ENCODE measurements at places on chromosomes 16 and 17.

- no peak for DNase-seq
Measured at GRCh38 chr17:4672751-4673150, 31.2 kb downstream of the PELP1 start.

- no peak for DNase-seq
Measured at GRCh38 chr16:54425068-54425467, 138.5 kb upstream of the IRX3 start.

DNA sequence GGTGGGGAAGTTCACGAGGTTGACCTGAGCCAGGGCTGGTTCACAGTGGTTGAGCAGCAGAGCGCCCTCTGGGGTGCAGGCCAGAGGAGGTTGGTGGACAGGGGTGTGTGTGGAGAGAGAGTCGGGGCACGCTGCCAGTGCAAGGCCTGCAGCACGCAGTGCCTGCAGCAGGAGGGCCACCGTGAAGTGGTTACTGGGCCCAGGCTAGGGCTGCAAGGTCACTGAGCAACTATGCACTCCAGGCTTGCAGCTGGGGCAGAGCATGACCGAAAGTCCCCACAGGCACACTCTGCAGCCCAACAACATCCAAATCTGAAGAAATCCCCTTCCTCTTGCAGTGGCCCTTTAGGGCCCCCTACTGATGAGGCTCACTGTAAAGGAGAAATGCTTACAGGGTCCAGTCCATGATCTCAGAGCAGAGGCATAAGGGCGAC lies 89.1 kb upstream of the NOL11 start:
- no peak for DNase-seq

DNA sequence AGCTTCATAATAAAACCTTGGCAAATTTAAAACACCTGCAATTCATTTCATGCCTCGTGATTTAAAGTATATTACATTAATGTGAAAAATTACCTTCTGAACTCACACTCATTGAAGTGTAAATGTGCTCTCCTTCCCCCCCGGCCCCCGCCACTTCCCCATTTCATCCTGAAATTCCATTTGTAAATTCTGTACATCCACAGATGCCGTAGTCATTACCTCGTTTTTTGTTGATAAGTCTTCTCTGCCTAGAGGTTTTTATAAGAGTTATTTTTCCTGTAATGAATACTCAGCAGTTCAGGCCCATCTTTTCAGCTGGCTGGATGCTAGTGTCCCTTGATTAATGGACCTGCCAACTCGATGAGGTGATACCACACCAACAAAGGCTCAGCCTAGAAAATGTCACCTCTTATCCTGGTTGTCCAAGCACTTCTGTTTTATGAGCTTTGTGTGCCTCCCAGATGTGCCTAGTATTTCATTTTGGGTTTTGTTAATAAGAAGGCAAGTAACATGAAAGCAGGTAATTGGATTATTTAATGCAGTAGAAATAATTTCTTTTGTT lies 64.8 kb upstream of the KIFC3 start:
- no peak for DNase-seq

- DNase-seq, result peak; percentile 70
Measured at GRCh38 chr17:38870259-38871165, 654 bp downstream of the LASP1 start.

DNA sequence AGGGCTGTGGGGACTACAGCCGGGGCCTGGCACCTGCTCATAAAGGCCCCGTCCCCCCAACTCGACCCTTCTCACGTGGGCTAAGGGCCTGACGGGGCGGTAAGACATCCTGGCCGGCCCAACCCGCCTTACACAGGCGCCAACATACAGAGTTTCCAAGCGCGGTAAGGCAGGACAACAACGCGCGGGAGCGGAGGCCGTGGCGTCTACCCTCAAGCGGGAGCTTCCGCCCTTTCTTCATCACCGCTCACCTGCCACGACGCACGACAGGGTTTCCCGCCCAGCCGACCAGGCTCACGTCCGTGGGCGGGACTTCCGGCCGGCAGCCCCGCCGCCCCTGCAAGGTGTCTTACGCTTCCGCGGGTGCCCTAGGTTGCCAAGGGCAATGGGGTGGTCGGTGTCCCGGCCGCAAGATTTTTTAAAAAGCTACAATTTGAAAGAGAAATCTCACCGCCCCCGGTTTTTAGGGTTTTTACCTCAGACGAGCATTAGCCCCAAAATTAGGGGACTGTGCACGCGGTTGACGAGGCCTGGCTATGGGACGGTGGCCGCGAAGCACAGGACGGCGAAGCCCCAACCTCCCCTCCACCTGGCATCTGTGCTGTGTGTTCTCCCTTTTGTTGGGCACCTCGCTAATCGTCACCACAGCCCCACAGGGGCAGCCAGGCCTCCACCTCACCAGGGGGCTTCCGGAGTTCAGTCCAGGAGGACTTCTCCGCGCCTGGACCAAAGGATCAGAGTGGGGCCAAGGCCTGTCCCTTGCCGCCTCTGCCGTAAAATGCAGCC lies at the start of gene TERB1:
TSS of gene TERB1 (minus strand) at position 265 of the 786 bp plus-strand sequence. CDS start 4,786 bp downstream, outside the sequence.
- no peak for DNase-seq

- no peak for DNase-seq
Measured at GRCh38 chr17:15273141-15273793, 8.1 kb upstream of the PMP22 start.

GRCh38 chr16:69277413-69277812 lies 33.7 kb upstream of the VPS4A start:
- no peak for DNase-seq

- no peak for DNase-seq
Measured at GRCh38 chr17:49107211-49107557, 25.4 kb upstream of the B4GALNT2 start.

DNA sequence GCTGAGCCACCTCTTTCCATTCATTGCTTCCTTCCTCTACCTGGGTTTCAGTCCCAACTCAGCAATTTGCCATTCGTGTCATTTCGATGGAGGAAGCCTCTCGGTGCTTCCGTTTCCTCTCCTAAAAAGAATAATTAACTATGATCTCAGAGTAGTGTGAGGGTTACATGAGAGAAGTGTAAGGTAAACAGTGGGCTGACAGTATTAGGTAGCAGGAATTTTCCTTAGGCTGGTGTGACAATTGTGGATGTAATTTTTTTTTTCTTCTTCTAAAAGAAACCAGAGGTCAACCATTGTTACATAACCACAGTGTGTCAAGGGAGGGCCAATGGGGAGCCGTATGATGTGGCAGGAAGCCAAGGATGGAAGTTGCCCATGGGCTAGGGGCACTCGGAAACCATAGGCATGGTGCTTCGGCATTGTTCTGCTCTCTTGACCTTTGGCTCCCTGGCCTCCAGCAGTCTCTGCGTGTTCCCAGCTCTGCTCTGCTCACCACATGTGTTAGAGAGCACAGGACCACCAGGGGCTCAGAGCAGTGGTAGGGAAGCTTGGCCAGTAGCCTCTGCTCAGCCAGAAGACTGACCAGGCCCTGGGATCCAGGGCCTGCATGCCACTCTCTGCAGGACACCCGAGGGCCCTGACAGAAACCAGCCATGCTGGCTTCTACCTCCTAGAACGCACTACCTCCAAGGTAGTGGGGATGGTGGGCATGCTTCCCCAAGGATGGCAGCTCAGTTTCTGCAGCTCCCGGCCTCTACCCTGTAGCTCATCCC lies 2.0 kb upstream of the TOP2A start:
- peak; percentile 16 for DNase-seq

DNA sequence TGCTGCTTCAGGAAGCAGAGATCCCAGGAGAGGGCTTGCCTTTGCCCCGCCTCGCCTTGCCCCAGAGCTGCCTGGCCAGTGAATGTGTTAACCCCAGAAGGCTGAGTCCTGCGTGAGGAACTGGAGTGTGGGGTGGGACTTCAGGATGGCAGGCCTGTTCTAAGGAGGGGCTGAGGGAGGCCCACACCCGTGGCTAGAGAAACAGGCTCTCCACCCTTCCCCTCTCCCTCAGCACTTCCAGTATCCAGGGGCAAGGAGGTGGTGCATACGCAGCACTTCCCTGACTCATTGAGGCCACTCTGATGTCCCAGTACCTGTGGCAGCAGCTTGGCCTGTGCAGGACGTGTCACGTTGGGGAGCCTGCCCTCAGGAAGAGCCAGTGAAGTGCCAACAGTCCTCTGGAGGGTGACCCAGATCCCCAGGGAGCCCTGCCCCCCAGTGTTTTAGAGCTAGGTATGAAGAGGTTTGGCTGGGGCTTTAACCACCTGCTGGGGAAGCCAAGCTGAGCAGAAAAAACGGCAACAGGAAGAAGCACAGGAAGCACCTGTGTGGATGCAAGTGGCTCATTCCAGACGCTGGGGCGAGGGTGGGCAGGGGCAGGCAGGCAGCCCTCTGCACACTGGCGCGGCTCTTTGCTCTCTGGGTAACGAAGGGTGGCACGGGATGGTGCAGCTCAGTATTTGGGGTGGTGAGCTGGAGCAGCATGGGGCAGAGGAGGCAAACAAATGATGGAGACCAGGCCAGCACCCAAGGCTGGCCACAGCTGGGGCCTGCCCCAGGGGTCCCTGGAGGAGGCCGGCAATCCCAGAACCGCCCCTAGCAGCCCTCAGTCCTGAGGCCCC lies 14.7 kb upstream of the CTCF start:
- DNase-seq, result peak; percentile 57

DNA sequence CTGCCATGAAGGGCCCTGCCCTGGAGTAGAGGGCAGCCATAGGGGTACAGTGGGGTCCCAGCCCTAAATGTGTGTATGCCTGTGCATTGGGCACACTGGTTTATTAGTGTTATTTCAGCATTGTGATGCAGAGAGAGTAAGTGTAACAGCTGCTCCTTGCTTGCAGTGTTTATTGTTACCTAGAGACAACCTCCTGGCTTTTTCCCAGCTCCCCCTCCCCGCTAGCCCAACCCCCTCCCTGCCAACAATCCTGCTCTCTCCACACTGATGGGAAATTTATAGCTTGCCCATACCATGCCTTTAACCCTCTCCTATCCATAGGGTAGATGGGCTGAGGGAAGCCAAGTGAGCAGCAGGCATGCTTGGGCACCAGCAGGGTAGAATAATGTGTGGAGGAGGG lies 51.3 kb downstream of the NEUROD2 start:
- DNase-seq, result no peak

GRCh38 chr16:29811896-29812665 lies at the start of gene PRRT2:
PRRT2 (plus strand) TSS chr16:29812193; CDS start chr16:29813055, 862 bp downstream.
- DNase-seq, result peak; percentile 62

- no peak for DNase-seq
Measured at GRCh38 chr17:4490109-4490591, 8.5 kb upstream of the SPNS2 start.

DNA sequence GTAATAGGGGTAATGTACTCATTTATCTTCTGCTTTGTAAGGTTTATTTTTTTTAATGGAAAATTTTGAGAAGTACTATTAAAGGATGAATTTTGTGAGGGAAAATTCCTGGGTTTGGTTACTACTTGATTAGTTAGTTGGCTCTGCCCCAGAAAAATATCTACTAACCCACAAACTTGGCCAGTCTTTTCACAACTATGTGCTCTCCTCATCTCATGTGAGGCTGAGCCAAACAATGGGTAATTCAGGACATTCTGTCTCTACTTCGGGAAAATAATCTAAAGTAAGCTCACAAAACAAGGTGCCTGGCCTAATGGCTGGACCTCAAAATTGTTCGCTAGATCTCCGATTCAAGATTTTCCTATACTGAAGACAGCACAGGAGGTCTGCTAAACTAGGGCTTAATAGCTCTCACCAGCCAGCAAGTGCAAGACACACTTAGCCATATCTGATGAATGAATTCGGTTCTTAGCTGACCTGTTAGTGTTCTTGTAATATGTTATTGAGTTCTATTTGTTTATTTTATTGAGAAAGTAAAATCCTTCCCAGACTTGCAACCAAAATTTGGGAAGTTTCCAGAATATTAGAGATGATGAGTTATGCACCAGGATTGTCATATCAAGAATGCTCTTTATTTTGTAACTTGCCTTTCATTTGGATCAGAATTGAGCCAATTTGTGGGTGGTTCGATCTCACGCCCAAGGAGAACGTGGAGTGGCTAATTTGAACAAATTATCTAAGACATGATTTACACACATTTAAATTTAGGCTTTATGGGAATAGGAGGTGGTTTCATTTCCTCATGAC lies 5.7 kb downstream of the KCNJ16 start:
- DNase-seq, result no peak

GRCh38 chr16:4606354-4606753 lies 8.3 kb downstream of the UBALD1 start:
- DNase-seq, result no peak

GRCh38 chr16:79482011-79482410 lies 118.5 kb downstream of the MAF start:
- DNase-seq, result no peak

GRCh38 chr17:15649861-15650421 lies 30.4 kb upstream of the FBXW10B start:
- DNase-seq, result no peak

GRCh38 chr17:76880268-76880667 lies 12.1 kb downstream of the MGAT5B start:
- DNase-seq, result no peak

- no peak for DNase-seq
Measured at GRCh38 chr17:80129006-80129565, 17.8 kb downstream of the EIF4A3 start.

DNA sequence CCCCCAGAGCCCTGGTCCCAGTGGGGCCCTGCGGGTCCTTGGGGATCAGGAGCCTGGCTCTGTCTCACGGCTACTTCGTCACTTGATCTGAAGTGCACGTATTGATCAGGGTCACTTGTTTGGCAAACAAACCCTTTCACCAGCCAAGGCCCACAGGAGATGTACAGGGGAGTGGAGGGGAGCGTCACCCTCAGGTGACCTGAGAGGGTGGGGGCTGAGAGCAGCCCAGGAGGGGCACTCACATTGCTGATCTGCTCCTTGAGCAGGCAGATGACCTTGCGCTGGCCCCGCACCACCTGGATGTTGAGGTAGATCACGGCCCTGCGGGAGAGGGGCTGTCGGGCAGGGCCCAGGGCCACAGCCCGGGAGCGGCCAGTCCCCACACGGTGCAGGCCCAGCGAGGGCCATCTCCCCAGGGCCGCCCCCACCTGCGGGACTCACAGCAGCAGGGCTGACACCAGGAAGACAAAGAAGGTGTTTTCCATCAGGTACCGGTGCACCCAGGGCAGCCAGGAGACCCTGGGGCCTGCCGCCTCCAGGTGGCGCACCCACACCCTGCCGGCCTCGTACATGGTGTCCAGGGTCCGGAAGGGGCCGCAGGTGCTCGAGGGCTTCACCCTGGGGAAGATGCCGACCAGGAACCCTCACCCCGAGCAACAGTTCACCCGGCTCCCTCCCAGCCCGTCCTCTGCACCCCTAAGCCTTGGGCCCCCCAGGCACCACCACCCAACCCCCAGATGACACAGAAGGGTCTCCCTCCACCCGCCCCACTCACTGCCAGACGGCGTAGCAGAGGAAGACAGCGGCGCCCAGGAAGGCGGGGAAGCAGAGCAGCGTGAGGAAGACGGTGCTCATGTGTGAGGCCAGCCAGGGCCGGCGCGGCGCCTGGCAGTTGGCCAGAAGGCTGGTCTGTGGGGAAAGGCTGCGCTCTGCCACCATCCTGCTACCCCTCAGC lies 11.3 kb downstream of the TMC6 start:
- DNase-seq, result no peak

GRCh38 chr17:76027159-76027839 lies at the start of gene EVPL:
EVPL (minus strand) TSS chr17:76027306; CDS start chr17:76027198, 108 bp downstream.
- no peak for DNase-seq

- no peak for DNase-seq
Measured at GRCh38 chr17:65666876-65667321, 105.5 kb upstream of the AXIN2 start.

GRCh38 chr16:4375717-4376116 lies 4.1 kb downstream of the VASN start:
- no peak for DNase-seq

Measured in CD4-positive, alpha-beta T cell treated with Interleukin-10 for 1 hour (primary cell).